ENCODE measurements at places on chromosomes 3 and 15.

DNA sequence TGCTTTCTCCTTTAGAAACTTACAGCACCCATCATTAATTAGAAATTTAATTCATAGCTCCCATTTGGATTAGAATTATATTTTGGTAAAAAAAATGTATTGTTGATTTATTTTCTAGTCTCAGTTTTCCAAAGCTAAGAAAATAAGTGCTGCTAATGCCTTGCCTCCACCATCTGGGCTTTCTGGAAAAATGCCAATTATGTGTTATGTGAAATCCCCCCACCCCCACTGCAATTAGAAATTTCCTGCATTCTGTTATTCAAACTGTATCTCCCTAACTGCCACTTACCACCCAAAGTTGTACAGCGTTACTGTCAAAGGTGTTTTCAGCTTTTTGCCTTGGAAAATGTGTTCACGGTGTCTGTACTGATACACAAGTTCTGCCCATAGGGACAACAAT, 617.2 kb upstream of the UBE2E2 start:
- no peak for DNase-seq

GRCh38 chr3:119873646-119874045, 91.7 kb downstream of the NR1I2 start:
- no peak for DNase-seq

- DNase-seq: no peak
Observed at GRCh38 chr3:157056035-157056434, 103.9 kb downstream of the CCNL1 start.

DNA sequence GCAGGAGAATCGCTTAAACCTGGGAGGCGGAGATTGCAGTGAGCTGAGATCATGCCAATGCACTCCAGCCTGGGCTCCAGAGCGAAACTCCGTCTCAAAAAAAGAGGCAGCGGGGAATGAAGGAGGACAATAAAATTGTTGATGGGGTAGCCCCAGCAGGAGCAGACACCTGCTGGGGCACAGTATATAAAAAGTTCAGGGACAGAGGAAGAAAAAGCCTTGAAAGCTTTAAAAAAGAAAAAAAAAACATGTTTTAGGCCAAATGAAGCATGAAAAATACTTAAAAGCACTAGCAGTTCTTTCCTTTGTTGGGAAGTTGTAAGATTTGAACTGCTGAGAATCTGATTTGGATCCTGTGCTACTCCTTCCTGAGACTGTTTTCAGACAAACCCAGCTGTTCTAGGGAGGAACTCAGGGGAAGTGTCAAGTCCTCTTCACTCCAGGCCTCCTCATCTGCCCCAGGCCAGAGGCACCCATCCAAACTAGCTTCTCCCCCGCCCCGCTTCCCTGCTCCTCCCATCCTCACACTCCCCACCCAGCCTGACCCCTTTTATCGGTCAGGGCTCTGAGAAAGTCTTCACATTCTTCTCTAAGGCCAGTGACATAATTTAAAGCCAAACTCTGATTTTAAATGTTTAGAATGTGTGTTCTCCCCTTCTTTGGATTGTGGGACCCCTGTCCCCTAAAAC, 4.9 kb downstream of the IL17RD start:
- DNase-seq: peak; percentile 64

DNA sequence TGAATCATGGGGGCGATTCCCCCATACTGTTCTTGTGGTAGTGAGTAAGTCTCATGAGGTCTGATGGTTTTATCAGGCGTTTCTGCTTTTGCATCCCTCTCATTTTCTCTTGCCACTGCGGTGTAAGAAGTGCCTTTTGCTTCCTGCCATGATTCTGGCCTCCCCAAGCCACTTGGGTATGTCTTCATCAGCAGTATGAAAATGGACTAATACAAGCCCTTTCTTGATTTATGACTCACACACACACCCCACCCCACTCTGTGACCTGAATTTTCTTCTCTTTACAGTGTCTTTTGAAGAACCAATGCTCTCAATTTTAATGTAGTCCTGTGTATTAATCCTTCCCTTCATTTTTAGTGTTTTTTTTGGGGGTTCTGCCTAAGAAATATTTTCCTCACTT, 244.8 kb downstream of the PLCL2 start:
- no peak for DNase-seq

- no peak for DNase-seq
Observed at GRCh38 chr3:10531031-10531430, 25.6 kb upstream of the ATP2B2 start.

DNA sequence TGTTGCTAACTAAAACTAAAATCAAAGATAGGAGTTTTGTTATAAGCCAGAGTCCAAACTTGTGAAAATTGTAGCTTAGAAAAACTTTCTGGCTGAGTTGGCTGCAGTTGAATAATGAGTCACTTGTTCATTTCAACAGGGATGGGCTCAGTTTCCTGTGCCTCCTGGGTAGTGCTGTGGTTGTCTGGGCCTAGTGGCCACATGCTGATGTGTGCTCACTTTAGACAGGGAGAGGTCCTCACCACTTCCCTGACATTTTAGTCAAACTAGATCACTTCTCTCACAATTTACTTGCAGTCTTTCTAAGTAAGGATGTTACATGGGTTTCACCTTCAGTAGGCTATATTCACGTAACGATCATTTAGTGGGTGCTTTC, 6.3 kb upstream of the UBE2Q2 start:
- DNase-seq: no peak

- no peak for DNase-seq
Observed at GRCh38 chr3:99523431-99524127, 114.8 kb upstream of the COL8A1 start.

DNA sequence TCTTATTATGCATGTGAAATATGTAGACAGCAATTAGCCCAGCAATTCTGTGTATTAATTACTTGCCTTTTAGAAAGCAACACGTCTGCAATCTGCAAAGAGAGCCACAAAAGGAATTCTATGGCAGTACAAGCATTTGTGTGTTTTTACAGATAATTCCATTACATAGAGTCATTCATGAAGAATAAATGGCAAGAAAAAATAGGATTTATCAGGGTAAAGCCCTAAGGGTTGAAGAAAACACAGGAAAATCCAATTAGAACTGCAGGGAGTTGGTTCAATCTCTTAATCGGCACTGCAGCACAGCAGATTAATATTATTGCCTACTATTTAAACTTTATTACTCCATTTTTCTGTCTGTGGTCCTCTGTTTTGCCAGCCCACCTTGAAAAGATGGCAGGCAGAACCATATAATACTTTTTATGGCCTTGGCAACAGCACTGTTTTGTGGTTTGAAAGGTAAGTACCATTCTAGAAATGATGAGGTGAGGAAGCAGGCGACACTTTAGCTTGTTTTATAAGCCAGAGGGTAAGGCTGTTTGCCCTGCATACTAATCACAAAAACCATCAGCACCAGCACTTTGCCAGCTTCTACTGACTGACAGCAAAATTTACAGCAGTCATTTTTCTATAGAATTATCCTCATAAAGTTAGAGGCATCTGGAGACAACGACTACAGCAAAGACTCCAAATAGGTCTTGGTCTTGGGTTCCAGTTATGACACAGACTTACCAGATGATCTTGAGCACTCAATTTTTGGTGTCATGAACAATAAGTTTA, 638.2 kb upstream of the NAALADL2 start:
- DNase-seq: no peak

DNA sequence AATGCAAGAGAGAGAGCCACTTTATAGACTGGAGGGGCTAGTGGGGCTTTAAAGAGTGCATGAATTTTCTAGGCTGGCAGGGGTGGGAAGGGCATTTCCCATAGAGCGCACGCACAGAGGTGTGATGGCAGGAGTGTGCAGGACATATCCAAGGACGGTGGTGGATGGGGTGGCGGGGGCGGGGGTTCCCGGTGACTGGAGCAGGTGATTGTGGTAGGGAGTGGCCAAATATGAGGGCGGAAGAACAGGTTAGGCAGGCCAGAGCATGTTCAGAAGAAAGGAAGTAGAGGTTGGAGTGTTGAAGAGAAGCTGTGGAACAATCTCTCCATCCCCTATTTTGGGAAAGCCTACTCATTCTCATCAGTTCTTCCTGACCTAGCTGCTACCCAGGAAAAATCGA, 18.1 kb downstream of the FAM81A start:
- DNase-seq: no peak

DNA sequence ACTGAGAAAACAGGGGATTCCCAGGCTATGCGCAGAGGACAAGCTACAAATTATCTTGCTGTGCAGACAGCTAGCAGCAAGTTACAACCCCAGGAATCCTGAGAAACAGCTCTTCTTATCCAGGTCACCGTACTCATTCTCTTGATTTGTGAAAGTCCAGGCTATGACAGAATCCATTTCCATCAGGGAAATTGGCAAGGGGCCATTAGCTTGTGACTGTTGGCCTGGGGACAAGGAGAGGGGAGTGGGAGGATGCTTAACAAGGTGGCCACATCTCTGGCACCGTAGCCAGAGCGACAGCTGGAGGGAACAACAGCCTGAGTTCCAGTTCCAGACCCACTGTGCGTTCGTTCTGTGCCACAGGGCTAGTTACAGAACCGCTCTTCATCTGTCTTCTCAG, 44.9 kb upstream of the PLXNA1 start:
- DNase-seq: peak; percentile 34

GRCh38 chr15:39618063-39618823, 37.4 kb downstream of the THBS1 start:
- no peak for DNase-seq

DNA sequence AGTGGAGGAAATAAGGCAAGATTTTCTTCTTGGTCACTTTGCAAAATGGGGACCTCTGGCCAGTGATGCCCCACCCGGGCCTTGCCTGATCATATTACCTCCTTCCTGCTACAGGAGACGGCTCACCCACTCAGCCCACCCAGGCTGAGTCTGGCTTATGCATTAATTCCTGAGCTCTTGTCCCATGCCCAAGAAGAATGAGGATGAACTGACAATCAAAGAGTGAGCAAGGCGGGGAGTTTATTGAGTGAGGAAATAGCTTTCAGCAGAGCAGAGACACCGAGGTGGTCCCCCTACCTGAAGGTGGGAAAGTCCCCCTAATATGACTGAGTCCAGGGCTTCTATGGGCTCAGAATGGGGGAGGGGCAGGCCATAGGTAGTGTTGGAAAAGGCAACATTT, 107.5 kb downstream of the EOMES start:
- DNase-seq: no peak

DNA sequence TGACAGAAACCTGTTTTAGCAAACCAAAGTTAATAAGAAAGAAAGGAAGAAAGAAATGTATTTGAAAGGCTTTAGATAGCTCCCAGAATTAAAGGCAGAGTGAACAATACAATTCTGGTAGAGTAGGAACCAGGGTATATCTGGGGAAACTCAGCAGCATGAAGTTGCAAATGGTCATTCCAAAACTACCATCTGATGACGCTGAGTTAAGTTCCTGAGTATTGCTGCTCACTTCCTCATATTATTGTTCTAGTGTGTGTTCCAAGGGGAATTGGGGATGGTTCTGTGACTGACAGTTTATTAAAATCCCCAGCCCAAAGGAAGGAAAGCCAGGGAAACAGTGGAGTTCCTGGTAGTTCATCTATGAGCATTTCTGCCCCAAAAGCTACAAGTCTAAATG, 88.3 kb upstream of the FRMD4B start:
- DNase-seq: no peak

DNA sequence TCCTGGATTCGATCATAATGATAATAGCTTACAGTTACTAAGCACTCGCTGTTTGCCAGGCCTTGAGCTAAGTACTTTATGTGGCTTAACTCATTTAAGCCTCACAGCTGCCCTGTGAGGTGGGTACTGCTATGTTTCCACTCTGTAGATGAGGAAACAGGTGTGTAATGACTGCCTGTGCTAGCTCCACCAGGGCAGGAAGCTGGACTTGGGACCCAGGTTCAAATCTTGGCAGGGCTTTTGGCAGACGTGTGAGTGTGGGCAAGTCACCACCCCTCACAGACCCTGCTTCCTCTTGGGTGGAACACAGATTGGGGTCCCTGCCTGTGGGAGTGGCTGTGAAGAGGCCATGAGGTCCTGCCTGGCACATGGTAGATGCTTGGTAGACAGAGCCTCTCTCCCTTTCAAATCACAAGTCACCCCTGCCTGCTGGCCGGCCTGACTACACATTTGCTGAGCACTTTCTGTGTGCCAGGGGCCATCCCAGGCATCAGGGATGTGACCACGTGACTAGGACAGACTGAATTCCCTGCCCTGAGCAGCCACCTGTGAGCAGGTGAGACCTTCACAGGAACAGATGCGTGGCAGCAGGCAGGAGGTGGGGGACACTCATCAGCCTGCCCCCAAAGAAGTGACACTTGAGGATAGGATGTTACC, 3.7 kb downstream of the EFCC1 start:
- DNase-seq: no peak

DNA sequence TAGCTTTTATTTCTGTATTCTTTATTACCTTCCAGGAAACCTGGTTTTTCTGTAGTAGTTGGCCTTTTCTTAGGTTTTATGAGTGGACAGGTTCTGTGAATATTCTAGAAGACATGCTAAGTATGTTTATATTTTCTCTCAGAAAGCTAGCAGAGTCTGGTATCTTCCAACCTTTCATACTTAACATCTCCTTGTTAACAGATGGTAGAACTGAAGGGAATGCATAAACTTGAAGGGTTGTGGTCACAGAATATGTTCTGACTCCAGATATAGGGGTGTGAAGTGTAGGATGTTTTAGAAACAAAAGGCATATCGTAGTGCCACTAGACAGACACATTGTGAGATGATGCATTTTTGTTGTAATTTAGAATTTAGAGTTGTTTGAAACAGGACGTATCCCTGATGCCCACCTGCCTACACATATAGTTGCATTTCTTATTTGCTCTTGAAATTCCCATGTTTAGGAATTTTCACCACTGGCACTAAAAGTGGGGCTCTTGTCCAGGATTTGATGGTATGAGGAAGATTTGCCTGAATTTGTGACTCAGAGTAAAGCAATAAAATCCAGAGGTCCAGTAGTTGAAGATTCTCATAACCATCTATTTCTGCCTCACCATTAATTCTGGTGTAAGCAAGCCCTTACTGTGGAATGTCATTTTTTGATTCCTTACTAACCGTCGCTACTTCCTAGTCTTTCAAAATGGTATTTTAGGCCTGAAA, 274.5 kb downstream of the FEZF2 start:
- DNase-seq: no peak

DNA sequence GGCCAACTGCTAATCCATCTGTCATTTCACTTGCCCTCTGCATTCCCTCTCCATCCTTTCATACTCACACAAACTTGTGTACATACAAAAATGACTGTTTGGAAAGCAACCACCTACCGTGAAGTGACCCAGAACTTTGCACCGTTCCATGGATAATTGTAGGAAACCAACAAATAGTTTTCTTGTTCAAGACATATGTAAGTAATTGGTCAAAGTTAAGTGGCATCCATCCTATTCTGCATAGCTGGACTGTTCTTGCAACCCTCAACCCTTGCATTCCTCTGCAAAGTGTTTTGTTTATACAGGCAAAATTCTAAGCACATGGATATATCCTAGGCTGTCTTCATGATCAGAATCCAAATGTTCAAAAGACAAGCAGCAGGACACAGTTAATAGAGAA, 592.5 kb downstream of the MECOM start:
- no peak for DNase-seq

DNA sequence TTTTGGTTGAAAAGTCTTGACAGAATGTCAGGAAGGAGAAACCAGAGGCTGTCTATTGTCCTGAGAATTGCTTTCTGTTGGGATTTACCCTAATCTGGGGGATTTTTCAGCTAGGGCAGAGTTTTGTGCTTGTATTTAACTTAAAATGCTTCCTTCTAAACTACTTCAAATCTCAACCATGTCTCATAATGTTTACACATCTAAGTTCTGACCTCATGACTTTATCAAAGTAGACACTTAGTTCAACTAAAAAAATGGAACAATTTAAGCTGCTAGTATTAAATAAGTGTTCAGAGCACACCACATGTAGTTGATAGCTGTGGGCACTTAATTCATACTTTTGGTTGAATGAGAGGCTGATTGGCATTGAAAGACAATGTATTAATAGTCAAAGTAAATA, 28.2 kb downstream of the CLDN1 start:
- DNase-seq: no peak

- DNase-seq: peak; percentile 38
Observed at GRCh38 chr3:97821287-97821773, 481 bp upstream of the CRYBG3 start.
